ENCODE measurements at places on chromosomes 1 and 21.

DNA sequence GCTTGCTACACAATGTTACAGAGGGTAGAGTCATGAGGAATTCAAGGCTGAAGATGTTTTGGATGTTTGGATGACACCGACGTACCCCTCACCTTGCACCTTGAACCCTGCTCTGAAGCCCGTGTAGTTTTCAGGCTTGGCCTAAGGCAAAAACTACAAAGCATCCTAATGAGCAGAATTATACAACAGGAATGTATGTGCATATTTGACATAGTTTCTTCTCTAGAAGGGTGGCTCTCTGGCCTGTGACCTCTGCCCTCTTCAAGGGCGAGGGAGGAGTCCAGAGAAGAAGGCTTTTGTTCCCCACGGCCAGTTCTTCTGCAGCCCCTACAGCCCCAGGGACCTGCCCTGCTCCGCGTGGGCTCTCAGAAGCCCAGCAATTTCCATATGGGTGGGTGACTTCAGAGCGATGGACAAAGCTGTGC is 43.3 kb downstream of the L1TD1 start:
- DNase-seq: no peak

DNA sequence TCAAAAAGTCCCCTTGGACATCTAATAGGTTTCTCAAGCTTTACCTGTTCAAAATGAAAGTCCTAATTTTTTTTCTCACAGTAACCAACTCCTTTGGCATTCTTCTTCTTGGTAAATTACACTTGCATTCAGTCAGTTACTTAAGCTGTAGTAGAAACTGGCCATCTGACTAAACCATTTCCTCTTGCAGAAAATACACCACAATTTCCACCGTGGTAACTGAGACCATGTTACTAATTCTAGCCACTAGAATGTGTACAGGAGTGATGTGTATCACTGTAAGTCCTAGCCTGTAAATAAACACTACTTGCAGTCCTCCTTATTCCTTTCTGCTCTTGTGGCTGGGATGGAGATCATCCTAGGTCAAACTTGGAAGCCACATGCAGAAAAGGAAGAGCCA is 965.4 kb upstream of the TMPRSS15 start:
- DNase-seq: no peak

- DNase-seq: no peak
Measured at GRCh38 chr1:156632355-156632754, 9.6 kb upstream of the BCAN start.

DNA sequence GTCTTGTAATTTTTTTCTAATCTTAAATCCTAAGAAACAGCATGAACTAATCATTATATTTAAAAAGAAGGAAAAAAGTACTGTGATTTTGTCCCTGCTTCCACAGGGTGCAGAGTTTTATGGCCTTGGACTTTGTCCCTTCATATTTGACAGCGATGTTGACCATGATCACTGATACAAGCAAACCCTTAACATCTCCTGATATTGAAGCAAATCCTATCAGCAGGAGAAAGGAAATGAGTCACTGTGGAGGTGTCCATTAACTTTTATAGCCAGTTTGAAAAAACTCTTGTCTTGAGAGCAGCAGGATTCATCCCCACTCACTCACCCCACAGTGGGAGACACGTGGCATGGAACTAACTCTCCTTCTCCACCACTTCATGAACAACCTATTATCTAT is 5.1 kb upstream of the REG4 start:
- no peak for DNase-seq

GRCh38 chr1:116759636-116760035 is 5.4 kb downstream of the CD2 start:
- no peak for DNase-seq

DNA sequence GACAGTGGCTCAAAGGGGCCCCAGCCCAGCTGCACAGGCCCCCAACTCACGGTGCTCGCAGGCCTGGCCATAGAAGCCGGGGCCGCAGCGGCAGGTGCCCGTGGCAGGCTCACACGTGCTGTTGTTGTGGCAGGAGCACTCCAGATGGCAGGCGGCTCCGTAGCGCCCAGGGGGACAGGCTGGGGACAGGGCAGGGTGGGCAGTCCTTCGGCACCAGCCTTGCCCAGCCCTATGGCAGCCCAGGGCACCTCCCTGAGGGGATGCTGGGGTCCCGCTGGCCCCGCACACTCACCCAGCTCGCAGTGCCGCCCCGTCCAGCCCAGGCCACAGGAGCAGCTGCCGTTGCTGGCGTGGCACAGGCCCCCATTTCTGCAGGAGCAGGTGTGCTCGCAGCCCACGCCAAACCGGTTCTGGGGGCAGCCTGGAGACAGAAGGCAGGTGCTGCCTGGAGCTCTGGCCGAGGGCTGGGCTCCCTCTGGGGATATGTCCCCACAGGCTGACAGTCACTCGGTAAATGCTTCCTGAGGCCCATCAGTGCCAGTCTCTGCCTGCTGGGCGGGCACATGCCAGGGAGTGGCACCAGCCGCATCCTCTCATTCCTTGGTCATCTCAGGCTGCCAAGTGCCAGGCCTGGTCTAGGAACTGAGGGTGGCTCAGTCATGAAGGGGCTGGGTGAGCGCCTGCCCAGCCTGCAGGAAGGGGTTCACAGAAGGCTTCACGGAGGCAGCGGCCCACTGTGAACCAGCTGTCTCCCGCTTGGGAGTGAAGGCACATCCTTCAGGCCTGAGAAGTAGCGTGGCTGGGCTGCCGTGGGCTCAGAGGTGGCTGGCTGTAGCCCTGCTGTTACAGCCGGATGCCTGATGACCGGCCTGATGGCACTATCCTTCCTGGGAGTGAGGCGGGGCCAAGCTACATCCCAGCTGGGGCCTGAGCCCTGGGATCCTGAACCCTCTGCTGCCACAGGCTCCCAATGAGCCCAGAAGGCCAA is 40.1 kb downstream of the ARHGEF16 start:
- DNase-seq: no peak

- no peak for DNase-seq
Measured at GRCh38 chr1:227155688-227156087, 162.6 kb downstream of the CDC42BPA start.

GRCh38 chr1:22889213-22889827 is 83.3 kb downstream of the LACTBL1 start:
- peak; percentile 18 for DNase-seq

DNA sequence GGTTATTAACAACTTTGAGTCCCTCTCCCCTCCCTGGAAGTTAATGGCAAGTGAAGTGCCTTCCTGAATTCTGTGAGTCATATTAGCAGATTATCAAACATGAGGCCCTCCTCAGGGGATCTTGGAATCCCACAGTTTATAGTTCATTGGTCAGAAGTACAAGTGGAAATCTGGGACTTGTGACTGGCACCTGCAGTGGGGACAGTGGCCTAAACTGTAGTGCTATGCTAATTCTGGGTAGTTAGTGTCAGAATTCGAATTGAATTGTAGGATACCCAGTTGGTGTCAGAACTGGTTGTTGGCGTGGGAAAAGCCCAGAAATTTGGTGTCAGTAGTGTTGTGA is 26.2 kb downstream of the ZYG11B start:
- DNase-seq: no peak

- DNase-seq: peak; percentile 60
Measured at GRCh38 chr1:158248118-158248517, 6.1 kb upstream of the CD1A start.

DNA sequence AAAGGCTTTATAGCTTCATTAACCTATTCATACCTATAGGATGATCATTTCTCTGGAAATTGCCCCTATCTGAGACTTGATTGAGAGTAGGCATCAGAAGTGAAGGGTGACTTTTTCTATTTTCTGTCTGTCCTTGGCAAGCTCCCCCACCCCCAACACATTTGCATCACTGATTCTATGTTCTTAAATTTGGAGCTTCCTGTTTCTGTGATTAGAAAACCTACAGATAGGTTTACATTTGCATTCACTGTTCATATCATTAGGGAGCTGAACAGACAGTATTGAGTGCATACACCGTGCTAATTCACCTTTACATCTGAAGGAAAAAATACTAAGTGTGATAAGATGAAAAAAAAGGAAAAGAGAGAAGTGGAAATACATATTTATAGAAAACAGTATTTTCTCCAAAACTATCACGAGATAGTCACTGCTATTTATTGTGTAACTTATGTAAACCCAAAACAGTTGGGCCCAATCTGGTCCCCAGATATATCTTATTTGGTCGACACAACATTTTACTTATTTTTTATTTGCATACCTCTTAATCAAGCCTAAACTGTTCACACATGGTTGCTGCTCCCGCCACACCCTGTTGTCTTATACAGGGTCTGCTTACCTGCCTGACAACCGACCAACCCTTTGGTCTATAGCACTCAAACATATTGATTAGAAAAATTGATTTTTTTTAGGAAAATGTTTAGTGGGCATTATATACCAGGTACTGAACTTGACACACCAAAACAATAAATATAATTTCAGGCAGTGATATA is 218.8 kb downstream of the NTNG1 start:
- no peak for DNase-seq

DNA sequence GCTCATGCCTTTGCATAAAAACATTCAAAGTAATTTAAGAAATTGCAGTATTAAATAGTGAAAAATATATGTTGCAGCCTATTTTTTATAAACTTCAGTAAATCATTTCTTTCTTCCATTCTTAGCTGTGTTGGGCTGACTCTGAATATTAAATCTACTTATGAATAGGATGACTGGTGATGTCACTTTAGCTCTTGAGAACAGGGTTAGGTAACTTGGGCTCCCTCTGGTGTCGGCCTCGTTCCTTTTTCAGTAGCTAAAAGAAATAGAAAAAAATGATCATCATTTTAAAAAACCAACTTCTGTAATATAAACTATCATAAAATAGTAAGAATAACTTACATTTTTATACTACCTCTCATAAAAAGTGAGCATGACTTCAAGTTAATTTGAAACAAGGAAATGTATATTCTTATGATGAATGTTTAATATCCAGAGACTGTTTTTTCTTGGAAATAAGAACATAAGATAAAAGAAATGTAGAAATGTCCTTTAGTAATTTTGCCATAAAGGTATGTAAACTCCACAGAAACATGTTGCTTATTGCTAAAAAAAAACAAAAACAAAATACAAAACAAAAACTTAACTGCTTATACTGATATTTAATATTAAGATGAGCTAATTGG is 26.8 kb upstream of the NCAM2 start:
- DNase-seq: peak; percentile 3

- DNase-seq: no peak
Measured at GRCh38 chr1:18549906-18550305, 69.2 kb downstream of the KLHDC7A start.

DNA sequence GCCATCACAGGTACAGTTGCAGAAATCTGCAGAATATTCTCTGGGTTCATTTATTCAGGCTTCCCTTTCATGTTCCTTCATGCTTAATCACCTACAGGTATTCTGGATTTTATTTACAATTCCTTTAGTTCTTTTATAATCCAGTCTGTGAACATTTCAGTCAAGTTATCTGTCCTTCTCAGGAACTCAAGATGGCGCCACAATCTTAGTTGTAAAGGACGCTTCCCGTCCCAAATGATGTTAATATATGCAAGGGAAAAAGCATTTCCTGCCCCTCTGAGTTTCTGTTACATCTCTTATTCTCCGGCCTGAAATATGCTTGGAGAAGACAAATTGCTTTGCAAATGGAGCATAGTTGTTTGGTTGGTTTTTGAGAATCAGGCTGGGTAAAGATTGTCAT is 19.3 kb downstream of the F3 start:
- no peak for DNase-seq

DNA sequence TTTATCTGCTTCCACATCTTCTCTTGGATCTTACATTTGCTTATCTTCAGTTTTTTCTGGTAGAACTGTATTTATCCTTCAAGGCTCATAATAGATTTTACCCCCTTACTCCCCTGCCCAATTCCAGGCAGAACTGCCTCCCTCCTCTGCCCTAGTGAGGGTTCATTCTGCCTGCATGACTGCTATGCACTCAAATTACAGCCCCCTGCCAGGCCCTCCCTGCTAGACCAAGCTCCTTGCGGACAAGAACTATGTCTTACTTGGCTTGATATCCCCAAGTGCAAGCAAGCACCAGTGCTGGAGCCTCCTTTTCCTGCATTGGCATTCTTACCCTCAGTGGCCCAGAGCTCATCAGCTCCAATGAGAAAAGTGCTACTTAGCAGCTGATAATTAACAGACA is 18.1 kb downstream of the MAPKAPK2 start:
- DNase-seq: no peak

DNA sequence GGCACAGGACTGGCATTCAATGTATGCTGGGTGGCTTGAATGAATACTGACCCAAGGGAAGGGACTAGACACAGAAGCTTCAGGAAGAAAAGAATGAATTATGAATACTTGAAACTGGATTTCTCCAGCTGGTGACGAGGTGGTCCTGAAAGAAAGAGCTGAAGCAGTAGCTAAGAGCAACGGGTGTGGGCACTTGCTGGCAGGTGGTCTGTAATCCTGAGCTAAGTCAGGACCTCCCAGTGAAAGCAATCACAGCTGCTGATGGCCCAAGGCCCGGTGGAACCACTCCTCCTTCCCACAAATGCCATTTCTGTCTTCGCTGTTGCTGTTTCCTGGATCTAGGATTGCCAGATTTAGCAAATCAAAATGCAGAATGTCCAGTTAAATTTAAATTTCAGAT is 47.0 kb downstream of the NEK2 start:
- no peak for DNase-seq

- no peak for DNase-seq
Measured at GRCh38 chr21:14358775-14359174, 24.2 kb downstream of the HSPA13 start.

DNA sequence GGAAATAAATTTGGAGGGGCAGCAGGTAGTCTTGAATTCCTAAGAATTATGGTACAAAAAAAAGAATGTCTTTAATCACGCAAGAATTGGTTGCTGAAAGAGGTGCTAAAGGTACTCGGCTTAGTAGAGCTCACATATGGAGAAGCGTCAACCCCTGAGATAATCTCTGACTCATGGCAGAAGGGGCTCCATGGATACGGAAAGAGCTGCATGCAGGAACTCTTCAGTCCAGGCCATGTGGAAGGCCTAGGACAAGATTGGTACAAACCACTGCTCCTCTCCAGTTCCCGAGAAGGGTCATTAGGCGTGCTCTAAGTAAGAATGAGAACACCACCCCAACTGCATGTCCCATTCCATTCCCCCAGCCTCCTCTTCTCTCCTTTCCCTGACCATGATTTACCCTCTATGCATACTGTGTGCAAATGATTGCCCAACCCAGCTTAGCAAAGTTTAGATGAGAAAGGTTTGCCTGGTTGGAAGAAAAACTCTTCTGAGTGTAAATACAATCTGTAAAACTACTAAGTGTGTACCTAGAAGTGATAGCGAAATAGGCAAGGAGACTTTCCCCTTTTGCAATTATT is 10.9 kb downstream of the GJA8 start:
- no peak for DNase-seq

DNA sequence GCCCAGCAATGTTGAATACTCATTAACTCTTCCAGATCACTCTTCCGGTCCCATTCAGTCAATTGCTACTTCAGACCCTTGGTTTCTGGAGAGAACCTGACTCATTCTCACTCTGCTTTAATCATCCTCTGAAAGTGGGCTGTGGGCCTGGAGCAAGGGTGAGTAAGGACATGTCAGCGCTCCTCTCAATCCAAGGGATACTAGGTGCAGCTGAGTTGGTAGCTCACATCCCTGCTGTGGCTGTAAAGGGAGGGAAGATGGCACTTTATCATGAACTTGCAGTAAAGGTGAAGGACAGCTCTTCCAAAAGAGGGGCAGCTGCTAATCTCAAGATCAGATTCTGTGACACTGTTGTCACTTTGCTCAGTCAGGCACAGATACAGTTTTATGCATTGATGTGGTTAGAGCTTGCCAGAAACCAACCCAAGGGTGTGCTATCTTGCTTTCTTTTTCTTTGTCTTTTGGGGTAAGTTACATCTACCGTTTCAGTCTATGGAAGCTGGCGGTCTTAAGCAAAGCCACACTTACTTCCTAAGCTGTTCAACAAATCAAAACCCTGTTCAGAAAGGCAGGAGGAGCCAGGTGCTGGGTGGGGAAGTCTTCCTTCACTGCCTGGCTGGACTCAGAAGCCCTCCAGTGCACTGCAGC is 26.5 kb upstream of the NTPCR start:
- peak; percentile 73 for DNase-seq

GRCh38 chr1:168235548-168235885 is 9.7 kb downstream of the SFT2D2 start:
- DNase-seq: no peak
